ENCODE measurements at places on chromosomes 7 and 10.

DNA sequence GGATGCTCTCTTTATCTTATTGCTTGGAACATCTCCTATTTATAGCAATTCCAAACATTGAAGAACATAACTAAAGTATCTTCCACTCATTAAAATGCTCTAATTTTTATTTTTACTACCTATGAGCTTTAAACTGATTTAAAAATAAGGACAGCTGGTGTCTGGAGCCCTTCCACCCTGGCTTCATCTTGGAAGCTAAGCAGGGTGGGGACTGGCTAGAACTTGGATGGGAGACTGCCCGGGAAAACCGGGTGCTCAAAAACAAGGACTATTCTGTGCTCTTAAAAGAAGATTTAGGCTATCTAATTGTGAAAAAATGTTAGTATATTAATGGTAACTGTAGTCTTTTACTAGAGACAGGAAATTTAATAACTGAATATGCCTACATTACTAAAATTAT lies 69.2 kb downstream of the ARMC3 start:
- DNase-seq: no peak

DNA sequence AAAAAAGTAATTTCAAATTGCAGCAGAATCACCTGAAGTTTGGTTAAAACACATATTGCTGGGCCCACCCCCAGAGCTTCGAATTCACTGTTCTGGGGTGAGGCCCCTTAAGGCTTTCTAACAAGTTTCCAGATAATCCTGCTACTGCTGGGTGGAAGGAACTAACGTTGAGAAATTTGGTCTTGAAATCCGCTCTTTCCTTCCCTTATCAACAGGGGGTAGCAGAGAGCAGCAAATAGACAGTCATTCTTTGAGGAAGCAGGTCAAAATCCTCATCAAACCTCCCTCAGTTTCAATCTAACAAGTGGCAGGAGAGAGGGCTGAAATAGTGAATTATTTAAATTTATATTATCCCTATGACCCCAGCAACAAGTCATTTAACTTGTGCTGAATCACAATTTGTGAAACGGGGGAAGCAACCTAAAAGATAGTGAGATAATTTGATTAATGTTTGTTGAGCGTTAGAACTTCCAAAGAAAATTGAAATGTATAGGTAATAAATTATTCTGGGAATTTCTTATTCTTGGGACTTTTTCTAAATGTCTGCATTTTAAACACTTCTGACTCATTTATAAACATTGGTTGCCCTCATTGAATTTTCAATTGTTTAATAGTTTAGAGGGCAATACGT lies 21.7 kb upstream of the MALSU1 start:
- no peak for DNase-seq

- DNase-seq: no peak
These were observed 10.6 kb upstream of the PRSS2 start for GRCh38 chr7:142760071-142760642.

DNA sequence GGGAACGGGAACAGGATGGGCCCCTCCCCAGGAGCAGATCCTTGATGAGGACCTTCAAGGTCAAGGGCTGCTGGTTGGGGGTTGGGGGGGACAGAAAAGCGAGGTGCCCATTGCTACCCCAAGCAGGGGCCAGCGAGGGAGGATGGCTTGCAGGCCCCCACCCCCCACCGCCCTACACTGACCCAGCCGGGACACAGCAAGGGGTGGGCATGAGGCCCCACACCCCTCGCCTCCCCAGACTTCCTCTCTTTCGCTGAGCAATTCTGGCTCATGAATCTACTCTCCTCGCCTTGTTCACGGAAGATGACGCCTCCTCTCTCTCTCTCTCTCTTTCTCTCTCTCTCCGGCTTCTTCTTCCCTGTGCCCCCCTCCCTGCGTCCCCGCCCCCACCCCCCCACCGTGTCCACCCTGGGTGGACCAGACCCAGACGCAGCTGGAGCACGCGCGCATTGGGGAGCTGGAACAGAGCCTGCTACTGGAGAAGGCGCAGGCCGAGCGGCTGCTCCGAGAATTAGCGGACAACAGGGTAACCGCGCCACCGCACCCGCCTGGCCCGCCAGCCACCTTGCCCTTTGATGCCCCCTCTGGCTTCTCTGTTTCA lies 81.1 kb upstream of the GTF2IRD1 start:
- DNase-seq: no peak

DNA sequence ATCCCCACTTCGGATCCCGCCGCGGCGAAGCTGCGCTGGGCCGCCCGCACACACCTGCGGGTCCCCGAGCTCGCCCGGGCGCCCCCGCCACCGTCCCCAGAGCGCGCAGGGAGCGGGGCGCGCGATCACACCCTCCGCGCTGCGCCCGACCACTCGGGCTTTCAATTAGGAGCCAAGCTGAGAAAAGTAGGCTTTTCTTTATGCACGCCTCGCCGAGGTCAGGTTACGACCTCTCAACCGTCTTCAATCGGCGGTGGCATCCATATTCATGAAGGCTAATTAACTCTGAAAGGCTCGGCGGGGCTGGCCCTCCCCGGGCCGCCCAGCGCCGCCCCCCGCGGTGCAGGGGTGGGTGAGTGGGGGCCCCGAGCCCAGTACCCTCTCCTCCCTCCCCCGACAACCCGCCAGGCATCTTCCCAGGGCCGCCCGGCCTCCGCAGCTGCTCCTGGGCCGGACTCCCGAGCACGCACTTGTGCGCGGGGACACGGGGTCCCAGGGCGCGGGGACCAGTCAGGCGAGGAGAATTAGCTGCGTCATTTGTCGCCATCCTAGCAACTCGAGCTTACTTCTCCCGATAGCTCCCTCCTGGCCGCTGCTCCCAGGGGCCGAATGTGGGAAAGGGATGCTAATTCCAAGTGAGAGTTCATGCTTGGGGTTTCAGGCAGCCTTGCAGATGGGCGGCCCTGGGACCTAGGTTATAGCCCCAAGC lies 155.5 kb upstream of the LYZL2 start:
- no peak for DNase-seq

DNA sequence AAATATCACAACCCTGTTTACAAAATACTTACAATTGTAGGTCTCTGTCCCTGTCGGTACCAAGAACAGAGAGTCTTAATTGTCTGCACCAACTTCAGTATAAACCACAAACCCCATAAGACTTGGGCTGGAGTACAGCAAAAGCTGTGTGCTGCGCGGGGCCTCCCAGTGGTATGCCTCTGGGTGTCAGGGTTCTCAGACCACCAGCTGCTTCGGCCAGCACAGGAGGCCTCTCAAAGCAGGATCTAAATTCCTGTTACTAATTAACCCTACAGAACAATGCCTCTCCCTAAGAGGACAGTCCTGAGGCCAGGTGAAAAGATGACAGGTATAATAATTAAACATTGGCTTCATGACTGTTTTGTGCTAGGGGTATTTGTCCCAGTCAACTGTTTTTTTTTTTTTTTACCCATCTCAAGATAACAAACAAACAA lies 957 bp upstream of the SVIL start:
- no peak for DNase-seq

DNA sequence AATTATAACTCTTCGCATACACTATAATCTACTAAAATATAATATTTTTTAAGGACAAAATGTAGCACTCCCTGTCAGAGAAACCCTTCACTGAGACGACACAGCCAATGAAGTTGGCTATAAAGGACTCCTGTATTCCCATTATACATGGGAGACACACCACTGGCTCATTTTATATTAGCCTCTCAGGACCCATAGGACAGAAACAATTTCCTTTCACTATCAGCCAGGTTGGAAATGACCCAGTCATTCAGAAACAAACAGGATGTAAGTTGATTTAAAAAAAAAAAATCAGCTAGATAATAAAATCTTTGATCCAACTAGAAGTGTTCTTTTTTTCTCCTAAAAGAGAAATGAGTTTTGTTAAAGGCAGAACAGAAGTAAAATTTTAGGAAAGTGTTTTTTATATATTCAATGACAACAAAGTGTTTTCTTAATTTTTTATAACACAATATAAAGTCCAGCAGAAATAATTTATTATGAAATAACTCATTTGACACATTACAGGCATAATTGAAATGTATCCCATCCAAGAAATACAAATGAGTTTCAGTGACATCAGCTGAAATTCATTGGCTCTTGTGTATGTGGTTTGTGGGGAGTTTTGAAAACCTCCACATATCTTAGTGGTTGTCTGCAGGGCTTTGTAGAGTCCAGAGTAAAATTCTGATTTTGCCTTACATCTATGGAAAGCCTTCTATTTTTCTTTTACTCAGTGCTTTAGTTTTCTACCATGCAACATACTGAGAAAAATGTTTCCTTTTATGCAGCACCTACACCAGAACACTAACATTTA lies 64.1 kb downstream of the CTTNBP2 start:
- DNase-seq: no peak

- DNase-seq: no peak
These were observed 43.1 kb upstream of the GATAD1 start for GRCh38 chr7:92404170-92404614.

- DNase-seq: no peak
These were observed 164.6 kb downstream of the PKD1L1 start for GRCh38 chr7:47783456-47784223.

DNA sequence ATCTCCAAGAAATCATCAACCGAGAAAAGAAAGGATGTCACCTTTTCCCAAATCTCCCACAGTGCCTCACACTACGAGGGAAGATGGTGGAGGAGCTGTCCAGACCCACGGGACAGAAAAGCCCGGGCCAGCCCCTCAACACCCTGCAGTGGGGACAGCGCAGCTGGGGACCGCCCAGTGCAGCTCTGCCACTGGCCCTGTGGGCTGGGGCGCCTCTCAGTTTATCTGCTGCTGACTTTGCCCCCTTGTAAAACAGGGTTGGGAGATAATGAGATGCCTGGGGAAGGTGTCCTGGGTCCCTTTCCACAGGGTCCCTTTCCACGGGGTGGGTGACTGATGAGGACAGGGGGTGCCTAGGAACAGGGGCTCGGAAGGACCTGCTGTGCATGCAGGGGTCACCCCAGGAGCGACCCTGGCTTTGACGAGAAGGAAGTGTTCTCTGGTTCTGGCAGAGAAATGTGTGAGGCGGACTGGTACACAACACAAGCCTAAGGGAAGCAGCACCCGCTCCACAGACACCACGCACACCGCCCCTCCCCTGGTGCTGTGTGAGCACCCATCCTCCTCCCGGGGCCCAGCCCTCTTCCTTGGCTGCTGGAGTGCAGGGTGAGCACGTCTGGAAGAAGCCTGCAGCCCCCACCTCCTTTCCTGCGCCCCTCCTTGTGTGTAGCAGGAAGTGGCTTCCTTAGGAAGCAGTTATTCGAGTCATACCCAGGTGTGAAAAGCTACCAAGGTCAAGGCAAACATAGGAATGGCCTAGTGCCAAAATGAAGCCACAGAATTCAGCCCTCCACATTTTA lies 339.9 kb downstream of the DNAJB6 start:
- no peak for DNase-seq

DNA sequence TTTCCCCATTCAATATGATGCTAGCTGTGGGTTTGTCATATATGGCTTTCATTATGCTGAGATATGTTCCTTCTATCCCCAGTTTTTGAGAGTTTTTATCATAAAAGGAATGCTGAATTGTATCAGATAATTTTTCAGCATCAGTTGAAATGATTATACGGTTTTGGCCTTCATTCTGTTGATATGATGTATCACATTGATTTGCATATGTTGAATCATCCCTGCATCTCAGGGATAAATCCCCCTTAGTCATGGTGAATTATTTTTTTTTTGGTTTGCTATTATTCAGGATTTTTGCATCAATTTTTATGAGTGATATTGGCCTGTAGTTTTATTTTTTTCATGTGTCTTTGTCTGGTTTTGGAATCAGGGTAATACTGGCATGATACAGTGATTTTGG lies 1152.3 kb upstream of the C7orf33 start:
- DNase-seq: no peak

- peak; percentile 14 for DNase-seq
These were observed 408.8 kb upstream of the SEMA3C start for GRCh38 chr7:81327468-81328266.

DNA sequence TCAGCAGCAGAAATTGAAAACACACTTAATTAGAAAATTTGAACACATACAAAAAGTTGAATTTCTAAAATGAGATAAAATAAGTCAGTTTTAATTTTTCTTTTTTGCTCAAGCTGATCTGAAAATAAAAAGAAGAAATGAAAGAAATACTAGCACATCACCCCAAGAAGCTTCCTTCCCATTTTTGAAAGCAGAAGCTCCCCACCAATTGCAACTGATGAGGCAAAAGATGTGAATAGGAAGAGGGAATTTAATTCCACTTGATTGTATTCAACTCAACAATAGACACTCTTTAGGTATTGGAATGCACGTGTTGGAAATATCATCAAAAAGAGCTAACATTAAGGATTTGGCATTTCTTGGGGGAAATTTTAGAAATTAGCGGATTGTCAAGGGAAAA lies 175.8 kb downstream of the TRIL start:
- DNase-seq: no peak

- DNase-seq: no peak
These were observed 8.5 kb downstream of the CPED1 start for GRCh38 chr7:120996988-120997345.

DNA sequence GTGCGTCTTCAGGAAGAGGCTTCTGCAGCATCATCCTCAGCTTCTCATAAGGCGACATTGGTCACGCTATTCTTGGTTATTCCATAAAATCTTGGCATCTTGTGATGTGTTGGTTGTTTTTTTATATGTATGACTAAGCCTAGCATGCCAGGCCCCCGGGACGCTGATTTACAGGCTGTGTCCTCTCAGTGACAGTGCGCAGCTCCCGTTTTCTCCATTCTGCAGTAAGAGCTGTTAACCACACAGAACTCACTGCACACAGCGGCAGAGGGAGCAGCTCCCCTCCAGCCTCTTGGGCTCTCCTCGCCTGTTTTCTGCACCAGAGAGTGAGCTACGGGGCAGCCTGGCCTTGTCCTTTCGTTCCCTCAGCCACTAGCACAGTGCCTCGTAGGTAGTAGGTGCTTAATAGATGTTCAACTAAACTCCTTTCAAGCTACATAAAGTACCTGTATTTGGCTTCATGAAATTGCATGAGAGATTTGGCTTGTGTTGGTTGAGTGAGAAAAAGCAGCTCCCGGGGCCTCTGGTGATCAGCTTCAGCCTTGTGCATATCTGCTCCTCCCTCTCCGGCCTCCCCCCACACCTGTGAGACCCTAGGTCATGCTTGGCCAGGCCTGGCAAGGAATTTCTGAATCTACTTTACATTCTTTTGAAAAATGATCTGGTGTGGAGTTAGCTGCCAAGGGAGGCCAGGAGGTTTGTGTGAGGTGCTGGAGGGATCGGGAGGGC lies 116.2 kb downstream of the WDR37 start:
- DNase-seq: no peak

DNA sequence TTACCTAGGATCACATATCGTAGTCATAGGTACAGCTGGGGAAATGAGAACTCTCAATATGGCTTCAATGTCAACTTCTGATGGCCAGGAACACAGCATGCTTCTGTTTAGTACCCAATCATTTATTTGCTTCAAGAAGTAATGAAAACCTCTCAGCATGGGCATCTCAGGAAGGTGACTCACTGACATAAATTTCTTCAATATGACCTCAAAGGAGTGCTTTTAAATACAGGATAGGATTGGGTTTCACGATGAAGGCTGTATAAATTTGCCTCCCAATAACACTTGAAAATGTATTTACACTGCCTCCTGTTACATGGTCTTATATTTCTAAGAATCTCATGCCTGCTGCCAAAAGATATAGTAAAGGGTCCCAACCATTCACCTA lies 15.1 kb downstream of the ITGA8 start:
- DNase-seq: no peak

GRCh38 chr10:109969760-109970346 lies 37.9 kb upstream of the ADD3 start:
- no peak for DNase-seq
